ENCODE measurements at places on chromosomes 16 and 17. TPM values are rescaled to one million over a fixed set of nuclear protein-coding genes. Genes with fewer than 3 reads are reported as not detected.

The TAC4 gene
- not detected for total RNA-seq

GRCh38 chr17:32993977-32994376 lies 2.3 kb downstream of the SPACA3 start:
- no peak for DNase-seq

DNA sequence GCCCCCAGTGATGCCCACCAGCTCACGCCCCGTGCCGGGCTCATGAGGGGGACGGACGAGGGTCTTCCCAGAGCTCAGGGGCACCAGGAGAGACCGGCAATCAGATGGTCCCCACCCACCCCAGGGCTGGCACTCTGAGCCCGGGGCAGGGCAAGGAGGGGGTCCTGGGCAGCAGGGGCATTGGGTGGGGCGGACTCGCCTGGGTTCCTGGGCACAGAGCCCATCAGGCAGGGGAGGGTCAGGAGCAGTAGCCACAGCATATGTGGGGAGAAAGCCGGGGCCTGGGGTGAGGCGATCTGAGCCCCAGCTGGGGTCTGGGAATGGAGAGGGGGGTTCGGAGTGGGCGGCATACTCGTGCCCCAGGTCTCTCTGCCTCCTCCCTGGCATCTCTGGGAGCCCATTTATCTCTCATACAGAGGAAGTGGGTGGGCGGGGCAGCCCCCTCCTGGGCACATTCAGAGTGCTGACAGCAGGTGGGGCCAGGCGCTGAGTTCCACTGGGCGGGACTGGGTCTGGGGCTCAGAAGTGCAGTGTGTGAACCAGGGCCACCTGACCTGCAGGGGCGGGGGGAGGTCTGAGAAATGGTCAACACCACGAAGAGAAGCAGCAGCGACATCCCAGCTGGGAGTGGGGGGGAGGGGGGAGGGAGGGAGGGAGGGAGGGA lies 20.5 kb upstream of the UBE2I start:
- DNase-seq, result no peak

- DNase-seq, result no peak
These were observed 9.0 kb upstream of the CRHR1 start for GRCh38 chr17:45775148-45775547.

Data from Panc1 (cell line).